Pons (tissue), 1 donor: ENCODE measurements at places on chromosomes 3 and 15.

DNA sequence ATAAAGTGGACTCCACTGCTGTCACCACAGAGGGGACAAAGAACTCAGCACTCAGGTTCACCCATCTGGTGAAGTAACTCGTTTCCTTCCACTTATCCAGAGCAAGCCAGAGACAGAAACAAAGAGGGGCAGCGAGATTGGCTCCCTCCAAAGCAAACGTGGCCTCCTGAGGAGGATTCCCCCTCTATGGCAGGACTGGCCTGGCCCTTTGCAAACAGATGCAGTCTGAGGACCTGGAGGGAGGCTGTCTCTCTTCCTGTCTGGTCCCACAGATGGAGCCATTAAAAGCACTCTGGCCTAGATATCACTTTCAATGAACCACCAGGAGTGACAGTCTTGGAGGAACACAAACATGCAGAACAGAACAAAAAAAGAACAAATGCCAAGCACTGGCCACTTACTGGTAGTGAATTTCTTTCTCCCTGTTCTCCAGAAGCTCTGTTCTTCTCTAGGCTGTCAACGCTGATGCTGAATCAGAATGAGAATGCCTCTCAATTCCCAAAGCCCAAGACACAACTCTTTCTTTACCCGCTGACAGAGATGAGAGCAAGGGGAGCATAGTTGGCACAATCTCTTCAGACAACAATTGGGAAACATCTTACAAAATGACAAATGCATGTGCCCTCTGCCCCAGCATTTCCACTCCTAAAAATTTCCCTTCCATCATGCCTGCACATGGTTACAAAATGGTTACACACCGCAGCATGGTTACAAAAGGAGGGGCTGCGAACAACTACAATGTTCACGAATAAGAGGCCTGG, 14.3 kb downstream of the KLHL25 start:
- no peak for DNase-seq

- DNase-seq = no peak
Observed at GRCh38 chr3:42773409-42773751, 327 bp upstream of the CCDC13 start.

GRCh38 chr15:57387564-57388076, 11.3 kb downstream of the CGNL1 start:
- no peak for DNase-seq

DNA sequence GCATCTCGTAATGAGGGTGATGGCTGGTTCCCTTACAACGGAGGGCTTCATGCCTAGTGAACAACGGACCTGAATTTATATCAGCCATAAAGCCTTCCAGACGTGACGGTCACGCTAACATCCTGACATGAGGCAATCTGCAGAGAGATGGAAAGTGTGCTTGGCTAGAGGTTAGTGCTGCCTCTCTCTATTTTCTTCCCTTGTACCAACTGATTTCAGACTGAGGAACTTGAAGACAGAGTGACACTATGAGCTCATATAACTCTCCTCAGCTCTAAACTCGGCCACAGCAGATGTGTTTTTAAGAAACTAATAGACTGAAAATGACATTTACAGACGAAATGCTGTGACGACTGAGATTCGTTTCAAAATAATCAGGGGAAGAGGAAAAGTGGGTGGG, 122.4 kb downstream of the XXYLT1 start:
- no peak for DNase-seq

- no peak for DNase-seq
Observed at GRCh38 chr3:60552581-60552980, 698.7 kb downstream of the FHIT start.

GRCh38 chr3:3101660-3102458, 8.3 kb downstream of the IL5RA start:
- DNase-seq = no peak

- no peak for DNase-seq
Observed at GRCh38 chr3:51675201-51675611, 4.2 kb downstream of the TEX264 start.

GRCh38 chr15:66878761-66879160, 176.7 kb downstream of the SMAD6 start:
- DNase-seq = no peak

- DNase-seq = no peak
Observed at GRCh38 chr3:195208631-195209030, 62.3 kb downstream of the XXYLT1 start.

GRCh38 chr3:22360164-22360563, 609.2 kb upstream of the ZNF385D start:
- DNase-seq = no peak

- no peak for DNase-seq
Observed at GRCh38 chr15:92990031-92990430, 89.9 kb downstream of the CHD2 start.

DNA sequence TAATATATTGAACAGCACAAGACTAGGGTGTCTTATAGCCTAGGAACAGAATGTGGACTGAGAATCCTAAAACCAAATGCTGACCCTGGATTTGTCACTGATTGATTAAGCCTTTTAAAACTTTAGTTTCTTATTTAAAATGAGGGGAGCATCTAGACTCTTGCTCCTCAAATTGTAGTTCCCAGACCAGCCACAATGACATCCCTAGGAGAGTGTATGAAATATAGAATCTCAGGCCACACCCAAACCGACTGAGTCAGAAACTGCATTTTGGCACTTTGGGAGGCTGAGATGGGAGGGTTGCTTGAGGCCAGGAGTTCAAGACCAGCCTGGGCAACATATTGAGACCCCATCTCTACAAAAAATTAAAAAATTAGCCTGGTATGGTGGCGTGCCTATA, 287.8 kb upstream of the UMPS start:
- no peak for DNase-seq

DNA sequence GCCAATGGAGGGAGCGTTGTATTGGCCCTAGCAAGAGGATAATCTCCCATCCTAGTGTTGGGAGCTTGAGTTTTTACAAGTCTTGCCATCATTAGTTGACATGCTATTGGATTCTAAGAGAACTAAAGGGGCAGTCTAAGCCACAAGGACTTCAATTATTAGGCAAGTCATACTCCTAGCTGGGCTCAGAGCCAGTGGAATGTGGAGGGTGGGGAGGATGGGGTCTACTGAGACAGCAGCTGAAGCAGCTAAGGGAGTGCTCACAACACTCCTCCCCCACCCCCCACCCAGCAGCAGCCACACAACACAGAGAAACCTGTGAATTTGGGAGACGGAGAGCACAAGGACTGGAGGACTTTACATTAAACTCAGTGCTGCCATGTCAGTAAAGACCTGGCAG, 27.9 kb downstream of the FRG2C start:
- DNase-seq = no peak

- DNase-seq = no peak
Observed at GRCh38 chr3:66490984-66491383, 9.8 kb downstream of the LRIG1 start.

DNA sequence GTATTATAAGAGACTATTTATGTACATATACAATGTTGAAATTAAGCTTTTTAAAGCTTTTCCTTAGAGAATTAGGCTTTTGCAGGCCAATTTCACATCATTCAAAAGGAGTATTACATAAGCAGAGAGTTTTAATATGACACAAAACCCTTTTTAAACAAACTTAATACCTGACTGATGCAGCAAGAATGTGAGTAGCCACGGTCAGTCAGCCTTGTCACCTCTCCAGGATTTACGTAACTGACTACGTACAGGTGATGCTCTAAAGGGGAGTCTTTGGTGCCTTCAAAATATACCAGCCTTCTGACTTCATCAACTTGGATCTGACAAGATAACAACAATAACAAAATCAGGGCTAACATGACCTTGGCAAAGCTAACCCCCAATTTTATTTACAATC, 44.2 kb upstream of the IGDCC4 start:
- DNase-seq = no peak
